ENCODE measurements at places on chromosomes 12 and 14.

DNA sequence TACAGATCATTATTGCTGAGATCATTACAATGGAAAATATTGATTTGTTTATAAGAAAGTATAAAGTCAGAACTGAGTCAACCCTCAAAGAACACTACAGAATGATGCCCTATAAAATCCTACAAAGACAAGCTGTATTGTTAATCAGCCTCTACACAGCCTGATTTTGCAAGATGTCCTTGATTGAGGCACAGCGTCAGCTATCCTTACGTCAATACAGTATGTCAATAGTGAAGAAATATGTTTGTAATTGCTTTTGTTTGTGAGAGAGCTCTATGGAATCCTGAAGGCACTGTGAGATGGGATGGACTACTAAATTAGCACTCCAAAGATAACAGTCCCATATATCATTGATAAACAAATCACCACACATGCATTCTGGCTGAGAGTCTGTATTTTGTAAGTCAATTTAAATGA is 70.7 kb downstream of the RASSF9 start:
- no peak for DNase-seq

DNA sequence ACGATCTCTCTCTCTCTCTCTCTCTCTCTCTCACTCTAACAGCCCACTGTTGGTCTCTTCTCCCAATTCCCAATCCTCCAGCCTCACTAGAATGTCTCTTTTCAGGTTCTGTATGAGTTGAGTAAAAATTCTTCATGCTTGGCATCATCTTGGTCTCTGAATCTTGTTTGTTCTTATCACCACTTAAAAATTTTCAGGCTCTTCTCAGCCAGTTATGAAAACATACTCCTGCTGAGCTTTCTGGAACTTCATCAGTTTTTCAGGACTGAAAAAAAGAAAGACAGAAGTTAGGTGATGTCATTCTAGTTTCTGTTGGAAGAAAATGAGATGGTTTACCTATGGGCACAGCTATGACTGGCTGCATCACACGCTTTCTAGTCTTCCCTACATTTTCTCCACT is 11.5 kb upstream of the IL22 start:
- DNase-seq = no peak

DNA sequence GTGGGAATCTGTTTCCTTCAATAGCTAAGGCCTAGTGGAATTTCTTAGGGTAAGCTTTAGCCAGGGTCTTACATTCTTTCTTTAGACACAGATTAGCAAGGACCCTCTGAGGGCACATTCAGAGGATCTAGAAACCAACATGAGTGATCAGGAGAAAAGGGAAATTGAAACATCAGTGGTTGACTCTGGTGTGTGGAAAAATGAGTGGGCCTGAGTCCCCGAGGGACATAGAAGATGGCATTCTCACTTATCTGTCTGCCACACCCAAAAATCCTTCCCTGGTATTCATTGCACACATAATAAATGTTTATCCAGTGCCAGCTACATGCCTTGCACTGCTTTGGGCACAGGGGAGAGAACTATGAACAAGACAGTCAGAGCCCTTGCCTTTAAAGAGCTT is 82.9 kb downstream of the SSPN start:
- no peak for DNase-seq

GRCh38 chr12:47017041-47017713 is 62.2 kb upstream of the PCED1B start:
- no peak for DNase-seq

DNA sequence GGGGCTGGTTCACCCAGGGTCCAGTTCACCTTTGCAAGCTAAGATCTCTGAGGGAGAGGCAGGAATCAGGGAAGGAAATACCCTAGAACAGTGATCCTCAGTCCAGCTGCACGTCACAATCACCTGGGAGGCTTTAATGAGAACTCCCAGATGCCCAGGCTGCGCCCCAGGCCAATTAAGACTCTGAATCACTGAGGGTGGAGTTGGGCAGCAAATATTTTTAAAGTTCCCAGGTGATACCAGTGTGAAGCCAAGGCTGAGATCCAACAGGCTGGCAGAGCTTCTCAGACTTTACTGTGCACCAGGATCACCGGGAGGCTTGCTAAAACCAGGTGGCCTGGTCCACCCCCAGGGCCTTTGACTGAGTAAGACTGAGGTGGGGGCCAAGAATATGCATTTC is 23.8 kb downstream of the MYL2 start:
- no peak for DNase-seq

- DNase-seq = no peak
Observed at GRCh38 chr12:49847161-49847560, 4.3 kb upstream of the BCDIN3D start.

Data from SW480 (cell line).